EH (cell line): ENCODE measurements at places on chromosomes 3 and 15.
A peak's percentile ranks its signal among the peaks of the same experiment; 100 is the strongest.

DNA sequence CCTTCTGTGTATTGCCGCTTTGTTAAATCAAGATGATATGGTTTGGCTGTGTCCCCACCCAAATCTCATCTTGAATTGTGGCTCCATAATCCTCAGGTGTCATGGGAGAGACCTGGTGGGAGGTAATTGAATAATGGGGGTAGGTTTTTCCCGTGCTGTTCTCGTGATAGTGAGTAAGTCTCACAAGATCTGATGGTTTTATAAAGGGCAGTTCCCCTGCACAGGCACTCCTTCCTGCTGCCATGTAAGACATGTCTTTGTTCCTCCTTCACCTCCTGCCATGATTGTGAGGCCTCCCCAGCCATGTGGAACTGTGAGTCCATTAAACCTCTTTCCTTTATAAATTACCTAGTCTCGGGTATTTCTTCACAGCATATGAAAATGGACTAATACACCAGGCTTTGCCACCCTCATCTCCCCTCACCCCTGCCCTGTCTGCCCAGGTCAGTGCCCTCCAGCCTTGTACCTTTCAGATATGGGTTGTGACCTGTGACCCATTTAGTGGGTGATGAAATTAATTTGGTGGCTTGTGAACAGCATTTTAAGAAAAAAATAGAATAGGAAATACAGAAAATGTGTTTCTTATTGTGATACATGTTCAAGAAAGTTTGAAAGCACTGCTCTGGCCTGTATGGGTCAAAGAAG, 56.1 kb upstream of the MCF2L2 start:
- DNase-seq, result no peak

GRCh38 chr3:12503126-12503957, 19.1 kb downstream of the TSEN2 start:
- no peak for DNase-seq

GRCh38 chr3:135806317-135806716, 159.2 kb upstream of the PPP2R3A start:
- DNase-seq, result no peak

GRCh38 chr3:129624347-129625071, 18.0 kb upstream of the PLXND1 start:
- DNase-seq, result peak; percentile 64

GRCh38 chr3:116841003-116841735, 131.6 kb downstream of the TUSC7 start:
- DNase-seq, result no peak

DNA sequence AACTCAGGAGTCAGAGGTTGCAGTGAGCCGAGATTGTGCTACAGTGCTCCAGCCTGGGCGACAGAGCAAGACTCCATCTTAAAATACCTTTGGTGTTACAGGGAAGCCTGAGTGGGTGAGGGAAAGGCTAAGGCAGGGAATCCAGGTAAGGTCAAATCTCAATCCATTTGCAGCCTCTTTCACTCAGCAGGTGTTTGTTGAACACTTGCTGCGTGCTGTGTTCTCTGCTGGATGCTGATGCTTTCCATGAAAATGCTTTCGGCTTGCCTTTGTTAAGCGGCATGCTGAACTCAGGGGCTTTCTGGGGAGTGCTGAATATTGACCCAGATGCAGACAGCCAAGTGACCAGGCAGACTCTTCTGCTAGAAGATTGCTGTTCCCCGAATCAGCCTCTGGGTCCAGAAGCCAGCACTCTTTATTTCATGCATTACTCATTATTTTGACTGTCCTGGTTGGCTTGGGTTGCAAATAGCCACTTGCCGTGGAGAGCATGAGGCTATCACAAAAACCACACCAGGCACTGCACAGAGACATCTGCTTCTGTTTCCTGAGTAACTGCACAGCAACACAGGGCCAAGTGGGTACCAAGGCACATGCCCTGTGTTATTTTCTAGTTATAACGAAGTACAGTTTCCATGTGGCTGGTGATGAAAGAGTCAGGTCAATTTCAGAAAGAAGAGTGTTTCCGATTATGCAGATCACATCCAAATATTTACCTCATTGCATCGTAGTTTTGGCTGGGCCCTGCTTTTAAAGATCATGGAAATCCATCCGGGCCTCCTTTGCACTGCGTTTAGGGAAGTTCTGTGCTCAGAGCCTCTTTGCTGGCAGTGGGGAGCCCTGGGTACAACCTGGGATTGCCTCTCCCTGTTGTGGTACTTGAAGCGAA, 88.6 kb downstream of the THSD4 start:
- DNase-seq, result peak; percentile 31

- DNase-seq, result no peak
Observed at GRCh38 chr3:97257942-97258697, 443.7 kb downstream of the EPHA6 start.
